ENCODE measurements at places on chromosomes 16 and 17. TPM values are rescaled to one million over a fixed set of nuclear protein-coding genes. Genes with fewer than 3 reads are reported as not detected.

GRCh38 chr17:64661726-64661975, 456 bp downstream of the SMURF2 start:
- no peak for DNase-seq

- DNase-seq: no peak
Measured at GRCh38 chr16:30620169-30620568, 10.0 kb upstream of the ZNF689 start.

- DNase-seq: no peak
Measured at GRCh38 chr16:13070268-13070667, 168.9 kb downstream of the SHISA9 start.

GRCh38 chr16:84930298-84931106, 80.8 kb downstream of the ZDHHC7 start:
- DNase-seq: no peak

DNA sequence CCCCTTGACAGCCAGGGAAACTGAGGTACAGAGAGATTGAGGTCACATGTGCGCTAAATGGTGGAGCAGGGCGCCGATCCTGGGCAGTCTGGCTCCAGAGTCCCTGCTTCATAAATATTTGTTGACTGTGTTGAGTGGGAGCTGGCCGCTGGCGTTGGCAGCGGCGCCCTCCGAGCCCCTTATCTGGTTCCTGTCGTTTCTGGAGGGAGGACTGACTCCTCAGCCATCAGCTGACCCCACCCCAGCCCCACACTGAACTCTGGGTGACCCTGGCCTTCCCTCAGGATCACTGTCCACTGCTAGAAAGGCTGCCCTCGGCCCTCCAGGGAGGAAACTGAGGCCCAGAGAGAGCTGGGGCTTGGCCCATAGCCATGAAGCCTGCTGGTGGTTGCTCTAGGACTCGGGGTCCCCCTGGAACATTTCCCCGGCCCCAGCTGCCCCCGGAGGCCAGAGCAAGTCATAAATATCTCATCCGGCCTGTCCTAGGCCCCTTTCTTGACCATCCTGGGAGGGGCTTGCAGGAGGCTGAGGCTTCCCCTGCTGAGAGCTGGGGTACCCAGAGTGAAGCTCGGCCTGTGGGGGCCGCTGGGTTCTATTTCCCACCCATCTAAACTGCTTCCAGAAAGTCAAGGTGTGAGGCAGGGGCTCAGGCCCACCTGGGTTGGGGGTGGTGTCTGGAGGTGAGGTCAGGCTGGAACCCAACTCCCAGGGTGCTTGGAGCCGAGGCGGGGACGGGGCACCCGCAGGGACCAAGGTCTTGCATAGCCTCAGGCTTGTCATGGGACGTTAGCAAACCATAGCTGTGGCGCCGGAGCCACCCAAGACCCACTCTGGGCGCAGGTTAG, 51.7 kb upstream of the GSE1 start:
- no peak for DNase-seq

DNA sequence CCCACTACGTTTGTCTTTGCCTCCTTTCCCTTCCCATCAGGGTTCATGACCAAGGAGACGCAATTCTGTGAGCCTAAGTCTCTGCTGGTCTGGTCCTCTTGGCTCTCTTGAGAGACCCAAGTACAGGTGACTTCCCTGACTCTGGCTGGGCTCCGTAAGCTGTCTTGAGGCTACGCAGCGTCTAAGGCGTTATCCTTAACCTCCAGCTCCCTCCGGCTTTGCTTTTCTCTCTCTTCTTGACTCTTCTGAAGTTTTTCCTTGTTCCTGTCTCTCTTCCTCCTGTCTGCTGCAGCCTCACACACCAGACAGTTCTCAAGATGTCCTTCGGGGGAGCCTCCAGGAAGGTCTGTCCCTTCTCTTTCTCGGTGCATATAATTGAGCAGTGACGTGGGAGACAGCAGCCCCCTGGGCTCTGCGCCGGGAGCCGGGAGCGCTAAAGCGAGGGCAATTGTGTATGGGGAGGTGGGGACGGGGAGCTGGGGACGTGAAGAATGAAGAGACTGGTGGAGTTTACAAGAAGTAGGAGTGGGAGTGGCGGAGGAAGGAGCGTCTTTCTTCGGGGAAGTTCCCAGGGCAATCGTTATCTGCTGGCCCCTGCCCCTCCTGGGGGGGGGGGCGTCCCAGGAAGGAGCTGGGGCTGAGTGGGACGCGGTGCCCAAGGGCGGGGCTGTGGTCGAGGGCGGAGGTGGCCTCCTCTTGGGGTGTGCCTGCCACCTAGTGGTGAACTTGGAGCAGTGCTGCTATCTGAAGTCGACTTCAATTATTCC, 6.9 kb upstream of the PIRT start:
- DNase-seq: peak; percentile 79

DNA sequence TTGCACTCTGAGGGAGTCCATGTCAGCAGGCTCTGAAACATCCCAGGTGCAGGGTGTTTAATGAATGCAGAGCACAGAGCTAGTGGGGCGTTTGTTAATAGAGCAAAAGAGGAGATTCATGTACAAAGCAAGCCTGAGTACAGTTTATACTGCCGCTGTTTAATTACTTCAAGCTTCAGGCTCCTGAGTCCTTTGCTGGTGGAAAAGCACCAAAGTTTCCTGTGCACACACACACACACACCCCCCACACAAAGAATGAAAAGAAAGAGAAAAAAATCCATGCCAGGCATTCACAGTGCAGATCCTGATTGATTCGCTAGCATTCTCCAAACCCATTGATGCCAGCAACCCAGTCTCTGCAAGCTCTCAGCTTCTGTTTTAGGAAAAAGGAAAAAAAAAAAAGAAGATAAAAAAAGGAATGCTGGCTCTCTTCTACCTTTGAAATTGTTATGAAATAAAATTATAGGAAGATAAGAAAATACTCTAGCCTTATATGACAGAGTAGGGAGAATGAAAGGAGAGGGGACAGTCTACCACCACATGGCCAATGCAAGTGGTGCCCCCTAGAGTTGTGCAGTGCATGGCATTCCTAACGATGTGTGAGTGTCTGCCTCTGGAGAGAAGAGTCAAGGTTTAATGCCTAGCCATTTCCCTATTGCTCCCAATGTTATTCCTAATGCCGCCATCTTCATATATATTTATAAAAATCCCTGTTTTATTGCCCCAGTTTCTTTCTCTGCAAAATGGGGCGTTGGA, 216.5 kb downstream of the TMEM114 start:
- DNase-seq: no peak

DNA sequence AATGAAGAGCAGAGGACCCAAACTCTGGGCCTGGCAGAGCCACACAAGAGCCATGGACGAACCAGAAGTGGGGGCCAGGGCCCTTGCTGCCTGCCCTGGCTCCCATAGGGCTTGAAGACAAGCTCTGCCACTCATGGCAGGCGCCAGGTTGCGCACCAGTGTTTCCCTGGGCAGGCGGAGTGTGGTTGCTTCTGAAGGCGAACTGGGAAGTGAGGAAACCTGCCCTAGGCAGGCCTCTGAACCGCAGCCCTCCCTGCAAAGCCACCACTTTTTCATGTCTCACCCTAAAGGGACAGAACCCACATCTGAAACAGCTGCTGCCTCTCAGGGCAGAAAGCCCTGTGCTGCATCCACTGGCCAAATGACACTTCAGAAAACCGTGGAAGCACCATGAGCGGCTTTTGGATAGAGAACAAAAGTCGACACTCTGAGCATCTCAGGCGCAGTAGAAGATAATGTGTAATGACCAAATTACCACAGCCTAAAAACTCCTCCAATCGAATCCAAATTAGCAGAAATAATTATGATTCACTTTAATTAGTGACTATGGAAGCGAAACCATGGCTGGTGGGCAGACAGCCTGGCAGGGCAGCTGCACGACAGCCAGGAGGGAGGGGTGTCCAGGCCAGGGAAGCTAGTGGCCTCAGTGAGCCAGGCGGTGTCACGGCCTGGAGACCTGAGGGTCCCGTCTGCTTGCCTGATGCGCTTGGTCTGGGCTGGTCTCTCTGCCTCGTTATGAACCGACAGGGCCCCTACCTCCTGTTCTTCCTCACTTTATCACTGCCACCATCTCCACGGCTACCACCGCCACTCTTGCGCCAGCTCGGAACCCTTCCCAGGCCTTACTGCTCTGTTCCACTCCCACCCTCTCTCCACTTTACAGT, 59.1 kb downstream of the PRMT7 start:
- DNase-seq: no peak

ZNF174 gene
- 16.8 TPM for total RNA-seq

DNA sequence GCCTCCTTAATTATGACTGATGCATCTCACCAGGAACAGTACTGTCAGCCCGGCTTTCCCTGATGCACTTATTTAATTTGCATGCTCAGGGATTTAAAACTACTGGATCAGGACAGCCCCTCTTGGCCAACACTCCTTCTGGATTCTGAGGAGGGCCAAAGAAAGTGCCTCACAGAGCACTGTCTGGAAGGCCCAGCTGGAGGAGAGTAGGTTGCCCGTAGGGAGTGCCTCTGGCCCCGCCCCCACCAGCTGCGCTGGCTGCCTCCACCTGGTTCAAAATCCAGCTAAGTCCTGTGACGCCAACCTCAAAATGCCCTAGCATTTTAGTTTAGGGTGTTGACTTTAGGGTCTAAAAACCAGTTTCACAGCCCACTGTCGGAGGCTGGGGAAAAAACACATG, 49.4 kb upstream of the SREBF1 start:
- no peak for DNase-seq

DNA sequence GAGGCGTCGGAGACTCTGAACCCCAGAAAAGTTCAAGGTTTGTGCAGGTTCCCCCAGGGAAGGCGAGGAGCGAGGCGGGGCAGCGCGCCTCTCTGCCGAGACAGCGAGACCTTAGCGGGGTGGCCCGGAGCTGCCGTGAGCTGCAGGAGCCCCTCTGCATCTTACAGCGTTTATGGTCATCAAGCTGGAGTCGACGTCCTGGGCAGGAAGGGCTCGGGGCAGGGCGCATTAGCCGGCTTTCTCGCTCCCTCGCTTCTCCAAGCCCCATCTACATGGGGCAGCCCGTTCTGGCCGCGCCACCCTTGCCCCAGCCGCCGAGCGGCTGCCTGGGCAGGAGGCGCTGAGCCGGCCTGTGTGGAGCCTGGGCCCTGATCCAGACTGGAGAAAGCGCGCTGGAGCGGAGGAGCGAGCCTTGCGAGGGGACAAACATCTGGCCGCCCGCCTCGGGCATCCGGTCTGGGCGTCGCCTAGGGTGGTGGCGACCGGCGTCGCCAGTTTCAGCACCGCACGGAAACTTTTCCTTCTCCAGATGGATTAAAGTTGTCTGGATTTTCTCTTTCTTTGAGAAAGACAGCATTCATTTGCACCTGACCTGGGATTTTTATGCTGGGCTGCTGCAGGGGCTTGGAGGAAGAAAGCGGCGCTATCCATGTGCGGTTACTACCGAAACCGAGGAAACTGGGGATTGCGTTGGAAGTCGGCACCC, 750 bp downstream of the TMEM132E start:
- no peak for DNase-seq

GRCh38 chr17:67659028-67659427, 58.7 kb upstream of the NOL11 start:
- DNase-seq: no peak

DNA sequence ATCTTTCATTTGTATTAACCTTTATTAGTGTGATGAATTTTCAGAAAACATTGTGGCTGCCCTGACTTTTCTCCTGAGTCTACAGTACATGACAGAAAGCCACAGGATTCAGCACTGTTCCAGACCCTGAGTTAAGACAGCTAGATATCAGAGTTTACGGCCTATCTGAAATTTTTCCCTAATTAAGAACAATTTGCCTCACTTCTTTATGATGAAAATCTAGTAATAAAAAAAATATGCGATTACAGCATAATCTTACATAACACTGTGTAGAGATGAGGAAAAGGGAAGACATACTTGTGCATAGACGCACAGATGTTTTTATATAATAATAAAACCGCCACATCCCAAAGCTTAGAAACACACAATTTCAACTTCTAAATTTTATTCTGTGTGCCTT, 7.3 kb downstream of the SPOP start:
- DNase-seq: no peak

PYY gene
- total RNA-seq: not detected

PARN gene
- total RNA-seq: 33.5 TPM

GRCh38 chr16:2016407-2016922, 3.1 kb upstream of the NPW start:
- no peak for DNase-seq

DNA sequence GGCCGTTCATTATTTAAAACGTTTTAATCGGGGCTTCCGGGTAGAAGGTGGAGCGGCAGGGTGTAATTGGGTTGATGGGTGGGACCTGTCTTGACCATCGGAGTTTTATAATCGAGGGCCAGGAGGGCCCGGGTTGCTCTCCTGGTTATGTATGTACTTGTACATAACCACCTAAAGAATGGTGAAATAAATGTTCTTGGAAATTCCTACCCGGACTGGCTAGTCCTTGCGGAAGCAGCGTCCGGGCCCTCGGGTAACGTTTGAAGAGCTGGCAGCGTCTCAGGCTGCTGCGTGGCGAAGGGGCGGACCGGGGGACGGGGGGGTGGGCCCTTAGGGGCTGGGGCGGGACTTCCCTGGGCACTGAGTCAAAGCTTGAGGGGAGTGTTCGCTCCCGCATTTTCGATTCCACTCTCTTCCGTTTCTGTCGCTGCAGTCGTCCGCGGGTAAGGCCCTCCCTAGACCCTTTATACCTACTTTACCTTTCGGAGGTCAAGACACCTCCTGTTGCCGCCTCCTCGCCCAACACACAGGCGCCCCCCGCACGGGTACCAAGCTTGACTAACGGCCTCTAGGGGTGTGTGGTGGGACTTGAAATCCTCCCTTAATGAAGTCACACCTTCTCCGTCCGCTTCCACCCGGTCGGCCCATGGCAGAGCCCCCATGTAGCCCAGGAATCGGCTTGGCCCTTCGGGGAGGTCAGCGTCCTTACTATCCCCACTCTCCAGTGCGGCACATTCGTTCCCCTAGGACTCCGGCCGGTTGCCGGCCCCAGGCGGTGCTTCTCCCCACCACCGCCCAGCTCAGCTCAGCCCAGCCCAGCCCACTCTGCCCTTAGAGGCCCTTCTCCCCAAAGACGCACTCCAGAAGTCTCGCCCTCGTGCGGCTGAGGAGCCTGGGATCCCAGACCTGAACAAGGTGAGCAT, at the start of gene TMEM106A:
Gene TMEM106A, plus strand, starts transcription at position 396 of the 923 bp plus-strand sequence. CDS start 1,167 bp downstream, outside the sequence.
- peak; percentile 70 for DNase-seq

DNA sequence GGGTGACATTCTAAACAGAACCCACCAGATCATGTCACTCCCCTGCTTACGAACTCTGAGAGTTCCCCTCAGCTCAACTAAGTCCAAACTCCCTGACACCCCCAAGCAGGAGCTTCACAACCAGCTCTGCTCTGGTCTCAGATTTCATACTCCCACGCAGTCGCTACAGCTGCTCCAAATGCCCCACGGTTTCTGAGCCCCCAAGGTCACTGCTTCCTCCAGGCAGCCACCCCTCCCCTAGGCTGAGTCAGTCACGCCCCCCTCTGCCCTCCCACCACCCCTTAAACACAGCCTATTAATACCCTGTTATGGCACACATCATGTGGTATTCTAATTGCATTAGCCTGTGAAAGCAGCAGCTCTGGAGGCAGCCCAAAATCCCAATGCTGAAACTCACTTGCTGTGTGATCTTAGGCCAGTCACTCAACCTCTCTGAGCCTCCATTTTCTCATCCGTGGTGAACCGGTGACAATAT, 51.5 kb downstream of the GSG1L start:
- DNase-seq: no peak

GRCh38 chr17:8055851-8056231, 17.0 kb downstream of the ALOX15B start:
- DNase-seq: no peak

GRCh38 chr17:8499171-8499570, 63.5 kb downstream of the NDEL1 start:
- no peak for DNase-seq

GRCh38 chr17:42460371-42460770, 1.7 kb downstream of the ATP6V0A1 start:
- no peak for DNase-seq

Data from mucosa of gallbladder (tissue), 1 donor.